ENCODE measurements at places on chromosomes 13 and 19.

- peak; percentile 21 for DNase-seq
Observed at GRCh38 chr19:33796164-33796875, at the start of gene KCTD15. KCTD15 (plus strand) TSS chr19:33796870; CDS start chr19:33800455, 3,585 bp downstream.

- no peak for DNase-seq
Observed at GRCh38 chr19:31444931-31445330, 95.7 kb upstream of the TSHZ3 start.

DNA sequence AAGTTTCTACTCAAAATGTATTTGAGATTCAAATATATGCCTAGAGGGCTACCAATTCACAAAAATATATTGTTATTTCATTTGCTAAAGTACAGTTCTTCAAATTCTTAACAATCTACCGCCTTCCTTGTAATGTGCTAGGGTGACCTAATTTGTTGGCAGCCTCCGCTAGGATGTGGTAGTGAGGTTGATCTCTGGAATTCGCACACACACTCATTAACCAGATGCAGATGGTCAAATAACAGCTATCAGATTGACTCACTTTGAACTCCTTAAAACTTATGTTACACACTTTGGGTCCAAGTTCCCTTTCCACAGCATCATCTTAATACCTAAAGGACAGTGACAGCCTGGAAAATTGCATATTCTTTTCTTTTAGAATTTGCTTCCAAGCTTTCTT is 367.3 kb downstream of the DCT start:
- DNase-seq = no peak

DNA sequence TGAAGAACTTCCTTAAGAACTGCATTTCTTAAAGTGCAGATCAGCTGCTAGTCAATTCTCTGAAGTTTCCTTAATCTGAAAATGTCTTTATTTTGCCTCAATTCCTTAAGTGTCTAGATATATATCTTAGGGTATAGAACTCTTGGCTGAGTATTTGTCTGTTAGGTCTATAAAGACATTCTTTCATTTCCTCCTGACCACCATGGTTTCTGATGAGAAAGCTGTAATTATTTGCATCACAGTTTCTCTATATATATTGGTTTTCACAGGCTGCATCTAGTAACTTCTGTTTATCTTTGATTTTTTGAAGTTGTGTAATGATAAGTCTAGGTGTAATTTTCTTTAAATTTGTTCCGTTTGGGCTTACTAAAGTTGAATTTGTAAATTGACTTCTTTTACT is 15.2 kb downstream of the NDFIP2 start:
- no peak for DNase-seq

GRCh38 chr19:4970558-4971423 is 1.9 kb downstream of the KDM4B start:
- no peak for DNase-seq

- DNase-seq = no peak
Observed at GRCh38 chr13:110300090-110300815, 6.7 kb downstream of the COL4A1 start.

DNA sequence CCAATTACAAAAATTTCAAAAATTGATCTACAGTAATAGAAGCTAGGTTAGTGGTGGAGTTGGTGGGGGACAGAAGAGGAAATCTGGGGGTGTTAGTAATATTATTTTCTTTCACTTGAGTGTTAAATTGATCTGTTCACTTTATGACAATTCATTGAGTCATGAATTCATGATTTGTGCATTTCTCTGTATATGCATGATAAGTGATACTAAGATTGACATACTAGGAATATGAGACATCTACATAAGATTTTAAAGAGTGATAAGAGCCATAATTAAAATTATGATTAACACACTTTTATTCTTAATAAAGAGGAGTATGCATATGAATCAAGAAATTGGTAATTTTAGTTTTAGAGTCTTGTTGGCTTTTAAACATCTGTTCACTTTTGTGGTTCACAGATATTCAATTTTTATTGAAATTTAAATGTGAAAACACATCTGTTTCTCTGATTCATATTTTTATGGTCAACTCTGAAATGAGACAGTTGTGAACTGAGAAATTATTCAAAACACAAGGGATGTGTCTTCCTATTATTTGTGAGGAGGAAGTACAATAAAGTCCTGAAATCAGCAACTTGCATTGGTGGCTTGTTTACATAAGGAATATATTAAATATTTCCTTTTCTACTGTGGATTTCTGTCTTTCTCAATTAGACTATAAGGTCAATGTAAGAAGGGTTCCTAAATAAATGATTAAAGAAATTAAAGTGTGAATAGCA is 196.5 kb downstream of the ITGBL1 start:
- DNase-seq = no peak

- no peak for DNase-seq
Observed at GRCh38 chr19:18745012-18745735, 45.9 kb downstream of the COMP start.

DNA sequence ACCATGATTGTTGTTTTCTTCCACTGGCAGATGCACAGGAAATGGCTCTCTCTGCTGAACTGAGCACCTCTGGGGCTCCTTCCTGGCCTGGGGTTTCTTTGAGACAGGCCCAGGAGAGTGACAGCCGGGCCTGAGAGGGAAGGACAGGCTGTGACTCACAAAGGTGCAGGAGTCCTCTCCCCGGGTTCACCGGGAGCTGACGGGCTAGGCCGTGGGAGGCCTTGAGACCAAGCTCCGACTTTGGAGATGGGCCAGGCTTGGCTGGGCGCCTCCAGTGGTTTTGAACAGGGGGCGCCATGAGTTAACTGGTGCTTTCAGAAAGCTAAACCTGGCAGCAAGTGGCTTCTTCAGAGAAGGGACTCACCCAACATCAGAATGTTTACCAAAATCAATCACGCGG is 143.4 kb downstream of the URI1 start:
- no peak for DNase-seq

GRCh38 chr13:42807241-42807640 is 25.9 kb downstream of the FAM216B start:
- no peak for DNase-seq
